ENCODE measurements at places on chromosomes 16 and 17.

DNA sequence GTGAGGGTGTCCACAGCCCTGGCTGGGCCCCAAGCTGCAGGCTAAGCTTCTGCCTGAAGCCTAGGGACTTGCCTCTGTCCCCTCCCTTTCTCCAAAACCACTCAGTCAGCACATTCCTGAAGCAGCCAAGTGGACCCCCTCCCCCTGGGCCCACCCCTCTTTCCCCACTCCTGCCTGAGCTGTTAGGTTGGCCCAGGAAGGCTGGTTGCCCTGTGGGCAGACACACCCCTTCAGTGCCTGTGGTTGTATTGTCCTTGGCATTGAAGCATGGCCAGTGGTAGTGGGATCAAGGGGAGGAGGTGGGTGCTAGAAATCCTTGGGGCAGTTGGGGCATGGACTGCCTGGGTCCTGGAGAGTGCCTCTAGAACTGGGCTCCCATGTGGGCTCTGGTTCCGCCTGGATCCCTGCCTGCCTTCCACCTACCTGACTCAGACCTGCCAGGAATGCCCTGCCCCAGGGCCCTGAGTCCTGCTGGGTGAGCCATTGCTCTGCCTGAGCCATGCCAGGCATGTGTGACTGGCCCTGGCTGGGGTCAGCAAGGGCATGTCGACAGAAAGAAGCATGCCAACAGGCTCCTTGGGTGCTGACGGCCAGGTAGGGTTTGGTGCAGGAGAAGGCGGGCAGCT is 2.1 kb downstream of the TRAF4 start:
- DNase-seq: peak; percentile 24

DNA sequence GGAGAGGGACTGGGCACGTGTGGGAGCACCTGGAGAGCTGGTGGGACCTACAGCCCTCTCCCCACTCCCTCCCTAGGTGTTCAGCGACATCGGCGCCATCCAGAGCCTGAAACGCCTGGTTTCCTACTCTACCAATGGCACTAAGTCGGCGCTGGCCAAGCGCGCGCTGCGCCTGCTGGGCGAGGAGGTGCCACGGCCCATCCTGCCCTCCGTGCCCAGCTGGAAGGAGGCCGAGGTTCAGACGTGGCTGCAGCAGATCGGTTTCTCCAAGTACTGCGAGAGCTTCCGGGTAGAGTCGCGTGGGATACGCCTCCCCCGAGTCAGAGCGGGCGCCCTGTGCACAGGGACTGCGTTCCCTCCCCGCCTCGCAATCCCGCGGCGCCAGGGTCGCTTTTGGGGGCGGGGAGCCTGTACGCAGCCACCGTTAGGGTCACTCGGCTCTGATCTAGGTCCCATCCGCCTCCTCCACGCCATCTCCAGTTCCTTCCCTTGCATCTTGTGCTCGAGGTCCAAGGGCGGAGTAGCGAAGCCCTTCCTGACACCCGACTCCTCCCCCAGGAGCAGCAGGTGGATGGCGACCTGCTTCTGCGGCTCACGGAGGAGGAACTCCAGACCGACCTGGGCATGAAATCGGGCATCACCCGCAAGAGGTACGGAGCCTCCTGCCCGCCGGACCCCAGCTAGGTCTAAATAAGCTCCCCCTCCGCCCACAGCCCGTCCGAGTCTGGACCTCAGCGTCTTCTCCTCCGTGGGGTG is 13.0 kb downstream of the SARM1 start:
- DNase-seq: peak; percentile 65

DNA sequence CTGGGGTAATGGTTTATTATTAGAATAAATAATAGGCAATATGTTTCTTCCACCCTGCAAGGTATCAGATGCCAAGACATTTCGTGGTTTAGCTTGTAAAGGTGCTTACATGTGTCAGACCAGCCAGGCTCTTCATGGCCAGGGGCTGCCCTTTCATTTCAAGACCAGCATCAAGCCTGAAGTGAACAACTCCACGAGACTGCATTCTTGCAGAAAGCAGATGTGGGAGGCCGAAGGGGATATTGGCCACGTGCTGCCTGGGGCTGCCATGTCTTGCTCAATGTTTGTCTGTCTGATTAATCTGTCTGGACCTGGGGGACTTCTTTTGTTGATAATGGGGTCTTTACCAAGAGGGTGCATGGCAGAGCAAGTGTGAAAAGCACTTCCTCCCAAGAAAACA is 294.2 kb upstream of the RBFOX1 start:
- DNase-seq: no peak

DNA sequence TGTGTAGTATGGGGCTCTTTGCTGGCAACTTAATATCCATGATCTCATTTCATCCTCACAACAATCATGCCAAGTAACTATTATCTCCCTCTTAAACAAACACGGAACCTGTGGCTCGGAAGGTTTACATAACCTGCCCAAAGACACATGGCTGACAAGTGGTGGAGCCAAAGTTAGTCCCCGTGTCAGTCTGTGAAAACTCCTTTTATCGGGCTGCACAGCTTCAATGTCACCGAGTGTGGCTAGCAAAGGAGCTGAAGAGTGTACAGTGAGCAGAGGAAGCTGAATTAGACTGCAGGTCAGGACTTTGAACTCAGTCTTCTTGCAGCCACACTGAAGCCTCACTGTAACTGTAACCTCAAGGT is 80.3 kb downstream of the PARN start:
- no peak for DNase-seq

DNA sequence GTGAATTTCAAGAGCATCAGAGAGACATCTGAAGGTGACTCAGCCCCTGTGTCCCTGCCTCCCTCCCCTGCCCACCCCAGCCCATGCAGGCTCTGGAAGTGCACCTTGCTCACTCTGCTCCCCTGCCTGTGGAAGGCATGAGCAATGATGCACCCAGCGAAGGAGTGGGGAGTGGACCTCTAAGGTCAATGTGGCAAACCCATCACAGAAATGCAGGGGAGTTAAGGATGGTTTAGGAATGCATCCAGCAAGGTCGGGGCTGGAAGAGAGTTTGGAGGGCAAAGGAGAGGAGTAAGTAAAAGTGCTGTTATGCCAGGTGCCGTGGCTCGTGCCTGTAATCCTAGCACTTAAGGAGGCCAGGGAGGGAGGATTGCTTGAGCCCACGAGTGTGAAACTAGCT is 61.9 kb downstream of the CYB5B start:
- no peak for DNase-seq

GRCh38 chr16:3999479-4000325 is 116.5 kb downstream of the ADCY9 start:
- DNase-seq: no peak

DNA sequence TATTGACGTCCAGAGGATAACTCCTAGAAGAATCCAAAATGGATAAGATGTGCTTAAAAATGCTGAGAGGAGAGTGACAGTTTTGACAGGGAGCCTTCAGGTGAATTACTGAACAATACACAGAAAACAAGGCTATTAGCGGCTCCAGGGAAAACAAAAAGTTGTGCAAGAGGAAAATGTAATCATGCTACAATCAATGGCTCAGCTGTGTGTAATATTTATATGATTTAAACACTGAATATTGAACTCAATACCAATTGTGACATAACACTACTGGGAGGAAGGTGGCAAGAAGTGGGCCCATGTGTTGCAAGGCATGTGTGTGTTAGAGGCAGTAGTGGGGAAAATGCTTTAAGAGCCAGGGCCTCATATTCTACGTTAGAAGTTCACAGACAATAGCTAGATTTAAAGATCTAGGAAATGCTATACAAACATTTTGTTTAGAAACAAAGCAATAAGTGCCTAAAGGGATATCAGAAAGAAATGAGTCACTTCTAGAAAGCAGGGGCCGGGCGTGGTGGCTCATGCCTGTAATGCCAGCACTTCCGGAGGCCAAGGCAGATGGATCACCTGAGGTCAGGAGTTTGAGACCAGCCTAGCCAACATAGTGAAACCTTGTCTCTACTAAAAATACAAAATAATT is 253.2 kb upstream of the IRX5 start:
- DNase-seq: no peak

GRCh38 chr17:32471652-32472051 is 15.1 kb upstream of the CDK5R1 start:
- no peak for DNase-seq

GRCh38 chr17:35423761-35424160 is 8.5 kb downstream of the SLFN12 start:
- no peak for DNase-seq

DNA sequence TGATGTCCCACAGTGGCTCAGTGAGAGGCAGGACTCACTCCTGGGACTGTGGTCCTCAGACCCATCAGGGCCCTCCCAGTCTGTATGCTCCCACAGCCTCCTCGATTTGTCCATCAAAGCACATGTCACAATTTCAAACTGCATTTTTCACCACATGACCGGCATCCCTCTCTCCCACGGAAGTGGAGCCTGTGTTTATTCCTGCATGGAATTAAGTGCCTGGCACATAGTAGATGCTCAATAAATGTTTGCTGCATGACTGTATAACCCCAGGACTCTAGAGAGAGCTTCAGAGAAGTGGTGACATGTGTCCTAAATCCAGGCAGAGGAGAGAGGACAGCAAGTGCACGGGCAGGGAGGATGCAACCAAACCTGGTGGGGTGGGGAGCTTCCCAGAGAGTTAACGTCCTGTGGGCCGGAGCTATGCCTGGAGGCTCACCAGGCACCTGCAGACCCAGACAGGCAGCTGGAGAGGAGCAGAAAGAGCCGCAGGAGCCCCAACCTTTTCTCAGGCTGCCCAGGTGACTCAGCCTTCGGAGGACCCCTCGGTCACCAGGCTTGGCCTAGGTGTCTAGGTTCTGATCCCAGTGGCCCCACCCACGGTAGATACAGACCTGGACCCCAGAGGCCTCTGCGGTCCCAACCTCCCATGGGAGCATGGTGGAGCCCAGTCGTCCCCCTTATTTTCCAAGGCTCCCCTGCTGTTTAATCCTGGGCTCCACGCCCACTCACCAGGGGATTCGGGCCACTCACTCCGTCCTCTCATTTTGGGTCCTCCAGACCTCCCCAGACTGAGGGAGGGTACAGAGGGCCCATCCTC is 5.8 kb downstream of the CDH5 start:
- no peak for DNase-seq

DNA sequence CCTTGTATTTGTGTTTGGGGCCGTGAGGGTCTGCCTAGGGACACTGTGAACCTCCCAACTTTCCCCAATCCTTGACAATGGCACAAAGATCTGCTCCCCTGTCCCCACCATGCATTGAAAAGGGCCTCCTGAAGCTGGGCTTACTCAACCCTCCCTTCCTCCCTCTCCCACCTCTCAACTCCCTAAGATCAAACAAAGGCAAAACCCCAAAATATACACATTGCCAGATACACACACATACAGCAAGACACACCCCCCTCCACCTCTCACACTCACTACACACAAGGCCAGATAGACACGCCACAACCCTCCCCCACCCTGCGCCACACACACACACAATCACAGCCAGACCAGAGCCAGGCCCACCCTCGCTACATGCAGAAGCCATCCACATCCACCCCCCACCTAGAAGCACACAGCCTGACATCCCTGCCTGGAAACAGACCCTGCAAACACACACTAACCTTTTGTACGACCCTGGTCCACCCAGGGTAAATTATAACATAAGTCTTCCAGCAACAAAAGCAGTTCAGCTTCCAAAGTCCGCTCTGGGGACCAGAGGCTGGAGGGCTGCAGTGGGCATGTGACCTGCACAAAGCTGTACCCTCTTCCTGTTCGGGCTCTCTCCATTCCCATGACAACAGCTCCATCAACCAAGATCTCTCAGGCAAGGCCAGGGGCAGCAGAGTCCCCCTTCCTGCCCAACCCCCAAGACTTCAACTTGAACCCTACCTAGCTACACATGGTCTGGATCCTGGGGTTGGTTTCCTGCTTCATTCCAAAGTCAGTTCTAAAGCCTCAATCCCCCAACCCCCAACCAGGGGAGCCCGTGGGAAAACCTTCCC is 1.9 kb downstream of the PCGF2 start:
- DNase-seq: no peak

DNA sequence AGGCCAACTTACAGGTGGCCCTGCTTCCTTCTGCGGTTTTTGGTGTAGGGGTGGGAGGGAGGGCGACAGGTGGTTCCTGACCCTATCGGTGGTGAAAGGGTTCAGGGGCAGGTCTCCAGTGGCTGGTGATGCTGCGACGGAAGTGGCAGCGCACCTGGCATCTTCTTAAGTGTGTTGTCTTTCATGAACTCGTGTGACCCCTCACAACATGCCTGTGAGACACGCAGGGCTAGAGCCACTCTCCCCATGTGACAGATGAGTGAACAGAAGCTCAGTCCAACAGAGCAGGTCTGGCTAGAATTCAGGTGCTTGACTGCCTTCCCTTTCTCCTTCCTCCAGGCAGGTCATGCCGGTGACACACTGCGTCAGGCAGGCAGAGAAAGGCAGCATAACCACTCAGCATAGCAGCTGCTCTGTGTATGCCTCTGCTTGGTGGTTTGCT is 8.0 kb downstream of the TNFAIP1 start:
- DNase-seq: no peak

DNA sequence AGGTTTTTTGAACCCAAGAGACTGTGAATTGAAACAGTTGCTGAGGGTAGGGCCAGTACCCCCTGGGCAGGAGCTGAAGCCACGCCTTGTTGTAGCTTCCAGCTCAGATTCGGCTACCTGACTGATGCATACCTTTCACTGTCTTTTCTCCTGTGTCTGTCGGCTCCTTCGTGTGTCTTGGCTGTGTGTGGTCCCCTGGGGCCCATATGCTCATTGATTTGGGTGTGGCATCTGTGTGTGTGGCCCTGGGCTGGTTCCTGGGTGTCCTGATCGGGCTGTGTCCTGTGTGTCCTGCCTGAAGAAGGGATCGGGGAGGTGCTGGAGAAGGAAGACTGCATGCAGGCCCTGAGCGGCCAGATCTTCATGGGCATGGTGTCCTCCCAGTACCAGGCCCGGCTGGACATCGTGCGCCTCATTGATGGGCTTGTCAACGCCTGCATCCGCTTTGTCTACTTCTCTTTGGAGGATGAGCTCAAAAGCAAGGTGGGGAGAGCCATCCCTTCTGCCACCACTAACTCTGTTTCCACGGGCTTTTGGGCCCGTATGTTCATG is 20.9 kb downstream of the CASKIN2 start:
- DNase-seq: no peak

- DNase-seq: no peak
Observed at GRCh38 chr17:76635039-76635438, 8.5 kb downstream of the ST6GALNAC1 start.

DNA sequence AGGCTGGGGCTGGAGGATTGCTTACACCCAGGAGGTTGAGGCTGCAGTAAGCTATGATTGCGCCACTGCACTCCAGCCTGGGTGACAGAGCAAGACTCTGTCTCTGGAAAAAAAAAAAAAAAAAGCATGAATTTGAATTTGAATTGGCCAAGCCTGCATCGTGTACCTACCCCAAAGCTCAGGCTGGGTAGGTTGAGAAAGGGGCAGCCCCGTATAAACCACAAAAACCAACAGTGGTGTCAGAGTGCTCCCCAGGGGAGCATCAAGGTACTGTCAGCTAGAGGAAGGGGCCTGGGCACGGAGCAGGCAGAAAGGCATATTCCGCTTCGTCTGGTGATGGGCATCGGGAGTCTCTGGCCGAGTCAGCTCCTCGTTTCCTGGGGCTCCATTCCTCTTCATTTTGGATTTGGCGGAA is 40.9 kb downstream of the RAP1GAP2 start:
- peak; percentile 45 for DNase-seq

All from activated T-cell treated with anti-CD3 and anti-CD28 coated beads, Interleukin-2, amount 50 U/mL, for 1 hour (primary cell).